T-helper 17 cell (primary cell): ENCODE measurements at places on chromosomes 4 and X.

DNA sequence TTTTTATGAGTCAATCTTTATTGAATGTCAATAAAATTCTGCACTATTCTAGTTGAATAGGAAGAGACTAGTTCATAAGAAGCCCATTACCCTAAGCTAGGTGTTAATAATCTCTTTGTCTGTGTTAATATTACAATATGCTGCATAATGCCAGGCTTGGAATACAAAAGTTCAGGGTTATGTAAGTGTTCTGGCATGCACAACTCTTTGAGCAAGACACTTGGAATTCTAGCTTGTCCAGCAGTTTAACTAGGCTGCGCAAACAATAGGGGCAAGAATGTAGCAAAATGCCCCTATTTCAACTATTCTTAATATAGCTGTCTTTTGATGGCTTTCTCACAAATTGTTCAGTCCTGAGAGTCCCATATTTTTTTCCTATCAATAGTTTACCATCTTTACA, 31.3 kb upstream of the ETNPPL start:
- DNase-seq: no peak

GRCh38 chrX:39442332-39442731, 641.1 kb downstream of the MID1IP1 start:
- DNase-seq: no peak

DNA sequence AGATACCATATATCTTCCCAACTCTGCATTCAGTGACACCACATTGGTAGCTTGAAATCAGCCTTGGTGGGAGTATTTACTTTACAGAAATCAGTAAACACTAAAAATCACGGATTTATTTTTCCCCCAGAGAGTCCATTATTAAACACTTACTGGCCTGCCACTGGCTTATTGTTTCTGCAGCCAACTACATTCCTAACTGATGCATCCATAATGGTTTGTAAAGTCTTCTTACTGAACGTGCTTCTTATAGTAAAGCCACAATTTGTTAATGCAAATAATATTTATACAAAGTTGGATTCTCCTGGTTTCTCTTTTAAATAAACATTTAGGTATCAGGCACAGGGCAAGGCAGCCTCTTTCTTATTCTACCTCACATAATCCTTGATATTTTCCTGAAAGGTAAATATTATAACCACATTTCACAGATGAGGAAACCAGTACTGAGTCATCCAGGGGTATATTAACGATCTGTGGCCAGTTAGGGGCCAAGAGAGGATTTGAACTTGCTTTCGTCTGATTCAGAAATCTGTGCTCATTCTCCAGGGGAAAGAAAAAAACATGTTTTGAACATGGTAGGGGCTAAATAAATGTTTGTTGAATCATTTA, 136.5 kb downstream of the RAB28 start:
- DNase-seq: no peak

DNA sequence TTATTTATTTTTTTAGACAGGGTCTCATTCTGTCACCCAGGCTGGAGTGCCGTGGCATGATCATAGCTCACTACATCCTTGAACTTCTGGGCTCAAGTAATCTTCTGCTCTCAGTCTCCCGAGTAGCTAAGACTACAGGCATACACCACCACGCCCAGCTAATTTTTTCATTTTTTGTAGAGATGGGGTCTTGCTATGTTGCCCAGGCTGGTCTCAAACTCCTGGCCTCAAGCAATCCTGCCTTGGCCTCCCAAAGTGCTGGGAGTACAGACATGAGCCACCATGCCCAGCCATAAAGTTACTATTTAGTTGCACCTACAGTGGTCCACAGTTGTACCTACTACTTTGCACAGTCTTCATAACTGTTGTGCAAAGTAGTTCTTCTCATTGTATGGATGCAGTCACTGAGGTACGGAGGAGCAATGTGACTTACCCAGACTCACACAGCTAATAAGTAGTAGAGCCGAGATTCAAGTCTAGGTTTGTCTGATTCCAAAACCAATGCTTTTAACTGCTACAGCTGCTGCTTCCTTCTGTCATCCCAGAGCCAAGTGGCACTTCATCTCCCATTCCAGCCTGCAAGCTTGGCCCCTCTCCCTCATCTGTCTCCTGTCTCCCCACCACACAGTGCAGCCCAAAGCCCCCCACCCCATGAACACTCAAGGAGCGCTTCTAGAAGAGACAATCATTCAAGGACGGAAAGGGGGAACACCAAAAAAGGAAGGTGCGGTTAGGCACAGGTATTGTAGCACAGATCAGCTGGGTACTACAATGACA, 24.0 kb upstream of the IQSEC2 start:
- DNase-seq: no peak

GRCh38 chrX:132127743-132128142, at the start of gene FRMD7:
FRMD7 (minus strand) TSS chrX:132128020; CDS start chrX:132127844, 176 bp downstream.
- DNase-seq: no peak

- DNase-seq: no peak
Observed at GRCh38 chrX:16931371-16931770, 15.1 kb upstream of the REPS2 start.

DNA sequence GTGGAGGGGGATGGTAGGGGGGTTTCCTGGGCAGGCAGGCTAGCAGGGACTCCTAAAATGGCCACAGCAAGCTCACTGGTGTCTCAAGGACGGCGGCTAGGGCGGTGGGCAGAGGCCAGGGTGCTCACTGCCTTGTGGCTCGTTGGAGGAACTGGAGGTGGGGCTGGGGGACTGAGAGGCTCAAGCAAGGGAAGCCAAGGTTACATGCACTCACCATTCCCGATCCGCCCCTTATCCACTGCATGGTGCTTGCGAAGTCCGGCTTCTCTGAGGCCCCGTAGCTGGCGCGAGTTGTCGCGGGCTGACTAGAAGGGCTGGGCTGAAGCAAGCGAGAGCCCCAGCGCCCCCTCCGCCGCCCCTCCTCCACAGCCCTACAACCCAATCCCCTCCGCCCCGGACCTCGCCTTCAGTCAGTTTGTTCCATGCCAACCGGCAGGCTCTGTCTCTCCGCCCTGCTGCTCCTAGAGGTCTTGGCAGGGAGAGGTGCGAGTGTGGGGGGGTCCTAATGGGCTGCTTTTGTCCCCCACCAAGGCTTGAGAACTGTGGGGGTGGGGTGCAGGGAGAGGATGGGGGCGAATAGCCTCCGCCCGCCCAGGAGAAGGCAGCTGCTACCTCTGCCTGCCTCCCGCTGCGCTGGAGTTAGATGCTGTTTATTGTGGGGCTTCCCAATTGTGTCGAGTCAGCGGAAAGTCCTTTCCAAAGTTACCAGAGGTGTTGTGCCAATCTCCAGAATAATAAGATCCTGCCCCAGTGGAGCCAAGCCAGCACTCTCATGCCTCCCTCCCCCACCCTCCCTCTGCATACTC, at the start of gene ARHGEF9:
ARHGEF9 (minus strand) TSS at position 313 of the 806 bp plus-strand sequence; CDS start at position 244, 69 bp downstream.
- DNase-seq: no peak

DNA sequence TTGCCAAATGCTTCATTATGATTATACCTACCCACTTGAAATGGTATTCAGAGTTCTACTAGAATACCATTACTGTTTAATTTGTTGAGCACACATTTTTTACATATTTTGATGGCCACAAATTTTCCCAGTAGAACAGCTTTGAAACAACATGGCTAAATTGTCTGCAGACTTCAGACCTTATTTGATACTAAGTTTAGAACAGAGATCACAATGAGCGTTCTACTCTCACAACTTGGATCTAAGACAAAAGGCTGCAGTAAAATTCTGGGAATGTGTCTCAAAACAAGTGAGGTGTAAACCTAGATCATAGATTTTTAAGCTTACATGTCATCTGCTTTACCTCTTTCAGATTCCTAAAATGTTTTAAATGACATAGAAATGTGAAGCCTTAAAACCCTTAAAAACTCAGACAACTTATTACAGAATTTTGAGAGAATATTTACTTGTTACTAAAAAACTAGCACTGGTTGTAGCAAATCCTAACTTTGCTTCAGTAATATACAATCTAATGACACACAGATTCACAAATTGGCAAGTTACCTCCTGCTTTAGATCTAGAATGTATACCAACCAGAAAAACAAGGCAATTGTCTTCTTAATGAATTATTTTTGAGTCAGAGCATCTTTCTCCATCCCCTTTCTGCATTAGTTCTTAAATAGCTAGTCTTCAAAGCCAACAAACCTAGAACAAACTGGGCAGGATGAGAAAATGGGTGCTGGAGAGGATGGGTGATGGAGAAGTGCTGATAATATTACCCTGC, 243.3 kb downstream of the SLC7A11 start:
- no peak for DNase-seq

- DNase-seq: no peak
Observed at GRCh38 chr4:19982556-19982955, 269.1 kb upstream of the SLIT2 start.

GRCh38 chr4:25792200-25792791, 70.5 kb downstream of the SEL1L3 start:
- no peak for DNase-seq

DNA sequence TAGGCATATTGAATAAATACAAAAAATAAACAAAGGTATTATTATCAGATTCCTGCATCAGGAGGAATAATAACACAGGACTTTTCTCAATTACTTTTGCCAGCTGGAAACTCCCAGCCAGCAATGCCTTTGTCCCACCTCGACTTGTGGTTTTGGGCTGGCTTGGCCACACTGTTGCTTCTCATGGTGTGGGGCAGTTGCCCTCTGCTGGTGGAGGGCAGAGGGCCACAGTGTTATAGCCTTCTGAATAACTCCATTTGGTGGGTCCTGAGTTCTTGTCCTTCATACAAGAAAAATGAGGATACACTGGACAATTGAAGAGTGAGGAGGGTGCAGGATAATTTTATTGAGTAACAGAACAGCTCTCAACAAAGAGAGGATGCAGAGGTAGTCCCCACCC, 1206.0 kb upstream of the ADGRL3 start:
- no peak for DNase-seq

- no peak for DNase-seq
Observed at GRCh38 chrX:7117587-7117986, 29.9 kb upstream of the STS start.

DNA sequence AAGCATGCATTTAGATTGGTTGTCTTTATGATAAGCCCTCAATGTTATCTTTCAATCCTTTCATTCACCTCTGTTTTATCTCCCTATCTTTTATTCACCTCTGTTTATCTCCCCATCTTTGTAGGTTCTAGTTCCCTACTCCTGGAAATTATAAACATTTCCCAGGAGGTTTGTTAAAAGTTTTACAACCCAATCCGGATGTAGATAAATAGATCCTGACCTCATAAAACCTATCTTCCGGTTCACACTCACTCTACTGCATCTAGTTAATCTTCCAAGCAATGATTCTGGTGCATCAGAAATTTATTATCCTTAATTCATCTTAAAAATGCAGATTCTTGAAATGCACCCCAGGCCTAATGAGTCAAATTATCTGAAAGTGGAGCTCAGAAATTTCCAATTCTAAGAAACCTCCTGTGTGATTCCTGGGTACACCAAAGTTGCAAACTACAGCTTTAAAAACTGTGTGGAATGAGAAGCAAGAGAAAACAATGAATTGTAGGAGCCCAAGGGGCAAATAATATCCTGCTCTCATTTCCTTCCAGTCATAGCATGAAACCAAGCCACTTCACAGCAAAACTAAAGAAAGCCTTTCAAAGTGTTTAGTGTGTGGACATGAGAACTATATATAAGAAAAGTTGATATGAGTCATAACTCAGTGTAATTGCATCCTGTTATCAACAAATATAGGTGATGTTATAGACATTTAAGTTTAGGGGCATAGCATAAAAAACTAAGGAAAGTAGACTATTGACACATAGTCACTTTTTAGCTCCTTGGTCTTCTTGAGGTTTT, 51.1 kb upstream of the UGT8 start:
- DNase-seq: no peak

- DNase-seq: no peak
Observed at GRCh38 chrX:109049903-109050302, 313.5 kb upstream of the IRS4 start.

- DNase-seq: no peak
Observed at GRCh38 chr4:98609934-98610333, 48.5 kb downstream of the TSPAN5 start.

DNA sequence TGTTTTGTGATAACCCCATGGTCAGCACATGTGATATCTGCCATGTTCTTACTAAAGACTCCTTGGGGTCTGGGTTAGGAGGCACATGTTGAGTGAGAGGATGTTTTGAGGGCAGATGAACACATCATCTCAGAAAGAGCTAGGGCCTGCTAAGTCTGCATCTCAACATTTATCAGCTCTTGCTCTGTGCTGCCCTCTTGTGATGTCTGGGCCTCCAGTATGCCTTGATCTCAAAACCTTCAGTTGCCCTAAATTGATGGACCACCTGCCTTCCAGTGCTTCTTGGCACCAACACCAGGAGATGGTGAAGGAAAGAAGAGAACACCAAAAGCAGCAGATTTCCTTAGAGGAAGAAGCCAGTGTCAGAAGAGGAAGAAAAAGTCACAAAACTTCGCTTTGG, 22.5 kb downstream of the MID1 start:
- no peak for DNase-seq

DNA sequence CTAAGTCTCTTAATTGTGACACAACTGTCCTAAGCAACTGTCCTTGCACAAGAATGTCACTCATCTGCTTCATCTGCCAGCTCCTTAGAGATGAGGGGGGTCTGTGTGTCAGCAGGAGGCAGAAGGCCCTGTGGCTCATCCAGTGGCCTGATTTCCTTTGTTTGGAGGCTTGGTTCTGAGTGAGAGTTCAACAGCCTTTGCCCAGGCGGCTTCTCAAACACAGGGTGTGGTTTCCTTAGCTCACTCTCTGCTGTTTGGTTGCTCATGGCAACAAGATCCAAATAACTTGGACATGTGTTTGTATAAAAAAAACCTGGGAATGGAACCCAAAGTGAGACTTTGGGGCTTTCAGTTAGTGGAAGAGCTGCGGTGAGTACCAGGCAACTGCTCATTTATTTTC, 46.6 kb downstream of the MAP7D3 start:
- DNase-seq: peak; percentile 10

- DNase-seq: no peak
Observed at GRCh38 chr4:118745357-118745756, 60.2 kb downstream of the METTL14 start.

GRCh38 chr4:732486-732885, 26.9 kb downstream of the PCGF3 start:
- no peak for DNase-seq

- no peak for DNase-seq
Observed at GRCh38 chr4:110904435-110905065, 281.7 kb upstream of the PITX2 start.

GRCh38 chr4:158397781-158398180, 123.9 kb upstream of the RXFP1 start:
- no peak for DNase-seq

DNA sequence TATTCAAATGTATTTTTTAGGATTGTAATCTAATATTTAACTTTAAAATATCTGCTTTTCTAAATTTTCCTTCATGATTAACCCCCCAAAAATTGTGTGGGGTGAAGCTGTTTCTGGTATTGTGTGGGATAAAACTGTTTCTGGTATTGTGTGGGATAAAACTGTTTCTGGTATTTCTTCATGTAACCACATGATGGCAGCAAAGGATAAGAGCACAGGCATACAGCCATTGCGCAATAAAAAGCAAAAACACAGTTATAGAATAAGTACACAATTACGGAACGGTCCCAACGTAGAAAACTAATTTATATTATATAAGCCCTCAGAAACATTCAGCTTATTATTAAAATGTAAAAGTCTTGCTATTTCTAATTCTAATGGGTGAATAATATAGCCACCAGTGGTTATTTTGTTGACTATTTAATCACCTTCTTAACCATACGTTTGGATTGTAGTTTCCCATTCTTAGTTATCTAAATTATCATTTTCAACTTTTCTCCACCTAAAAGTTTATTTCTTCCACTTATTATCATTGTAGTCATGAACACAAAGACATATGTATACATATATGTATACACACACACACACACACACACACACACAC, 333.9 kb upstream of the FSTL5 start:
- DNase-seq: no peak

GRCh38 chr4:98686847-98687246, 28.4 kb upstream of the TSPAN5 start:
- DNase-seq: no peak

GRCh38 chr4:128856246-128856645, 46.7 kb downstream of the JADE1 start:
- DNase-seq: no peak
